Activated CD4-positive, alpha-beta T cell treated with anti-CD3 and anti-CD28 coated beads for 48 hours (primary cell): ENCODE measurements at places on chromosomes 16 and 17.

DNA sequence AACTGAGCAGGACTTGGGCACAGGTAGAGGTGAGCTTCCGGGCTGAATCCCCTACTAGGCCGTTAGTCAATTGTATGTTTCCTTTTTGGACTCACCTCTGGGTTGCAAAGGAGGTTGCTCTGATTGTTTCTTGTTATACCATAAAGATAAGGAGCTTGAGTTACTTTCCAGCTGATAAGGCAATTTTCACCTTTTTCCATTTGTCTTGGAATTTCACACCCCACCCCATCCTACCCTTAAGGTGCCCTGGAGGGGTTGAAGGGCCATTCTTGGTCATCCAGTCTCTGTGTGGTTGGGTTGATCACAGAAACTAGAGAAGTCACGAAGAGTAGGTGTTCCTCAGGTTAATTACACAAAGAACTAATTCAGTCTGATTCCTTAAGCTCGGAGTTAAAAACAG is 162.2 kb downstream of the CDH13 start:
- no peak for DNase-seq

- no peak for DNase-seq
These were observed 183.3 kb downstream of the MSI2 start for GRCh38 chr17:57439651-57440050.

DNA sequence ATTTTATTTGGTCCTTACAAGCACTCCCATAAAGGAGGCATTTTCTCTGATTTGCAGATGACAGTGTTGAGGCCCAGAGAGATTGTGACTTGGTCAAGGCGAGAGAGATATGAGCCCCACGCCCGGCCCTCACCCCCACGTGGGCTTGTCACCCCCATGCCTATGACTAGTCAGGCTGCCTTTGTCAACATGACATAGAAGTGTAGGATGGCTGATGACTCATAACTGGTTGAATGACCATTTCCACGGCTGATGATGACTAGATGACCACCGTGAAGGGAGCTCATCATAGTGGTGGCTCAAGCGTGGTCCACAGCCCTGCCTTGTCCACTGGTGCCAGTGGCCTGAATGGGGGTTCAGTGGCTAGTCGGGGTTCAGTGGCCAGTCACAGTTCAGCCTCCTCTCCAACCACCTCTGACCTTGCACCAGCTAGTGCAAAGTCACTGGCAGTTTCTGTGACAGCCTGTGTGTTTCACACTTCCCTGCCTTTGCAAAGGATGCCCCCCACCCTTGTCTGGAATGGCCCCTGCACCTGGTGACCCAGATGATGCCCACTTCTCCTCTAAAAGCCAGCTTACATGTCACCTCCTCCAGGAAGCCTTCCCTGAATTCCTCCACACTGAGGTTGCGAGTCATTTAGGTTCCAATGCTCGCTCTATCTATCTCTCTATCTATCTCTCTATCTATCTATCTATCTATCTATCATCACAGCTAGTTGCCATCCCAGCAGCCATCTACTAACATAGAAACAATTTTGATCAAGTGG is 3.8 kb upstream of the WSCD1 start:
- no peak for DNase-seq

GRCh38 chr17:72624652-72625051 is 467.8 kb downstream of the SLC39A11 start:
- DNase-seq, result no peak

DNA sequence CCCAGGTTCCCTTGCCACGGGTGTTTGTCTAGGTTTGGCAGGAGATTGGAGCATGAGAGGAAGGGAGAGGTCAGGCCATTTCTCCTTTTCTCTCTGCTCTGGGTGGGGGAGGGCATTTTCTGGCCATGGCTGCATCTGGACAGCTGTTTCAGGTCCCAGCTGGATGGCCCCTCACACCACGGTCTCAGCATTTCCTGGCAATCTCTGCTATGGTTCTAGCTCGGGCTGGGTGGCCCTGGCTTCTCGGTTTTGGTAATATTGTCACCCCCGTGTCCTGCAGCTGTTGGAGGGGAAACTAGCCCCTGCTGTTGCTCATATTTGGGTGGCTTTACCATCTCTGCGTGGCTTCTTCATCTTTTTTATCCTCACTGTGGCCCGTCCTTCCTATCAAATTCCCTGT is 11.5 kb upstream of the NLRP1 start:
- no peak for DNase-seq

GRCh38 chr17:20284570-20285295 is 182.6 kb downstream of the LGALS9B start:
- DNase-seq, result no peak
